ENCODE measurements at places on chromosomes 16 and 17.

DNA sequence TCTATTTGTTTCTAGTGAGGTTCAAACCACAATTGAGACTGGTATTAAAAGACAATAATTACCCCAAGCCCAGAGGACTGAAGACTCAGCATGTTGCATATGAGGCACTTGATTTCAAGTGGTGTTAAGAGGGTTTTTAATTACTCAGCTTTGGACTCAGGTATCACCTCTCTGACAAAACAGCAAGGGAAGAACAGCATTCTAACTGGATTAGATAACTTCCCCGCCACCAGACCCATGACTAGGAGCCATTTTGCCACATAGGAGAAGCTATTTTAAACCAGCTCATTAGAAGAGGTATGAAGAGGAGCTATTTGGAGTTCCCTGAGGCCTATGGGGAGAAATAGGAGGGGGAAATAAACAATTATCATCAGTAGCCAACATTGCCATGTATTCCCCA lies 226.1 kb upstream of the TOX3 start:
- DNase-seq, result no peak

GRCh38 chr17:8015957-8016631 lies 13.7 kb downstream of the GUCY2D start:
- peak; percentile 5 for DNase-seq

DNA sequence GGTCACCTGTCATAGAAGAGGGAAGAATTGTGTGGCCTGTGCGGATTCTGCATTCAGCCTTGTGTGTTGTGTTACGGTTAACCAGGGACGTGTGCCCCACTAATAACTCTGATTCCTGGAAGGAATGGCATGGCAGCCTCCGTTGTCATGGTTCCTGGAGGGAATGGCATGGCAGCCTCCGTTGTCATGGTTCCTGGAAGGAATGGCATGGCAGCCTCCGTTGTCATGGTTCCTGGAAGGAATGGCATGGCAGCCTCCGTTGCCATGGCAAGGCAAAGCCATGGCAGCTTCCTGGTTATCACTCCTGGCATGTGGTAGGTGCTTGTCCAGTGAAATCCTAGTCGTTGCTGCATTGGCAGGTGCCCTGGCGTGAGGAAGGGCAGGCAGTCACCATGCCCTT lies 8.9 kb downstream of the SPG7 start:
- no peak for DNase-seq

DNA sequence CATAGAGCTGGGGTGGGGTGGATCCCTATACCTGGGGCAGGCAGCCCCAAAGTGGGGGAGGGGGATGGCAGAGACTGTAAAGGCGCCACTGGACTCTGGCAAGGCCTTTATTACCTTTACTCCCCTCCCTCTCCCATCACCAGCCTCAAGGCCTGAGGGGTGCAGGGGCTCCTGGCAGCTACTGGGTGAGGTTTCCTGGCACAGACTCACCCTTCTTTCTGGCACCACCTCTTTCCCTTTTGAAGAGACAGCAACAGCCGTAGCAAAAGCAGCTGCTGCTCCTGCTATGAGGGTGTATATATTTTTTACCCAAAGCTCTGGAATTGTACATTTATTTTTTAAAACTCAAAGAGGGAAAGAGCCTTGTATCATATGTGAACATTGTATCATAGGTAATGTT lies 17.6 kb downstream of the RAPGEFL1 start:
- no peak for DNase-seq

DNA sequence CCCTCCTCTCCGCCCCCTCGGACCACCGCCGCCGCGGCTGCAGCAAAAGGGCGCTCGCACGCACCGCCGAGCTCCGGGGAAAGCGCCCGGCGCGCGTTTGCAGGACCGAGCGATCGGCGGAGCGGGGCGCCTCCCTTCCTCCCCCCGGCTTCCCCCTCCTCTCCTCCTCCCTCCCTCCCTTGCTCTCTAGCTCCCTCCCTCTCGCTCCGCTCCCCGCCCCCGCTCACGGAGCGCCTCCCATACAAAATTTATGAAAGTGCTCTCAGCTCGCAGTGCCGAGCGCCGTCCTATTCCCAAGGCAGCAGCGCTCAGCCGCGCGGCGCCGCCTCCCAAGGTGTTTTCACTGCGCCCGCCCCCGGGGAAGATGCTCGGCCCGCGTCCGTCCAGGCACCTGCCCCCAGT lies at the start of gene RTN4RL1:
Gene RTN4RL1, minus strand, starts transcription at position 115 of the 402 bp plus-strand sequence. CDS start 469 bp downstream, outside the sequence.
- peak; percentile 78 for DNase-seq

- no peak for DNase-seq
Observed at GRCh38 chr17:72031219-72031884, 89.5 kb upstream of the SOX9 start.

DNA sequence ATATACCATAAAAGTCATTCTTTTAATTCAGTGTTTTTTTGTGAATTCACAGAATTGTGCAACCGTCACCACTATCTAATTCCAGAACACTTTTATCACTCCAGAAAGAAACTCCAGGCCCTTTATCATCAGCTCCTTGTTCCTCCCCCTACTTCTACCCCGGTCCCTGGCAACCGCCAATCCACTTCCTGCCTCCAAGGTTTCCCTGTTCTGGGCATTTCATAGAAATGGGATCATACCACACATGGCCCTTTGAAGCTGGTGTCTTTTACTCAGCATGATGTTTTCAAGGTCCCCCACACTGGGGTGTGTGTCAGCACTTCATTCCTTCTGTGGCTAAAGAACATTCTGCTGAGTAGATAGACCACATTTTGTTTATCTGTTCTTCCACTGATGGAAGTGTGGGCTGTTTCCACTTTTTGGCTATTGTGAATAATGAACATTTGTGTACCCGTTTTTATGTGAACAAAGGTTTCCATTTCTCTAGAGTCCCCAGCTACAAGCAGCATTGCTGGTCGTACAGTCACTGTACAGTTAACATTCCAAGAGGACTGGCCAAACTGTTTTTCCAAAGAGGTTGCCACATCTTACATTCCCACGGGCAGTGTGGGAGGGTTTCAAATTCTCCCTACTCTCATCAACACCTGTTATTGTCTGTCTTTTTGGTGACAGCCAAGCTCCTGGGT lies 75.8 kb upstream of the ZNF469 start:
- no peak for DNase-seq

Data from activated CD4-positive, alpha-beta T cell treated with anti-CD3 and anti-CD28 coated beads for 4 hours (primary cell).